ENCODE measurements at places on chromosomes 5 and 9.

DNA sequence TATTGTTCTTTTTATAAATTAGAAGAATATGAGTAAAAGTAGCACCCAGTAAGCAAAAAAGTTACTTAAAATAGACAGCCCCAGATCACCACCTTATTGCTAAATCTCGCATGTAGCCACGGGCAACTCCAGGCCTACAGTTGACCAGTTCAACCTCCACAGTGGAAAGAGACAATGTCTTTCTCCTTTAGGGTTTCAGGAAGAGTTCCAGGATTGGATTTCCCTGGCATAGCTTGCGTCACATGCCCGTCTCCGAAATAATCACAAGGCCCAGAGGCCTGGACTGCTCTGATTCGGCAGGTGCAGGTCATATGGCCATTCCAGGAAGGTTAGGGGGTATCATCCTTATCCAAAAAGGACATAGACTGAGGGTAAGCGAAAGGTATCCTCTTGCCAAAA is 9.9 kb upstream of the PFDN1 start:
- DNase-seq = no peak

- no peak for DNase-seq
These were observed 106.5 kb downstream of the FANCC start for GRCh38 chr9:95211028-95211427.

- no peak for DNase-seq
These were observed 173.5 kb downstream of the C5orf15 start for GRCh38 chr5:133794771-133795415.

DNA sequence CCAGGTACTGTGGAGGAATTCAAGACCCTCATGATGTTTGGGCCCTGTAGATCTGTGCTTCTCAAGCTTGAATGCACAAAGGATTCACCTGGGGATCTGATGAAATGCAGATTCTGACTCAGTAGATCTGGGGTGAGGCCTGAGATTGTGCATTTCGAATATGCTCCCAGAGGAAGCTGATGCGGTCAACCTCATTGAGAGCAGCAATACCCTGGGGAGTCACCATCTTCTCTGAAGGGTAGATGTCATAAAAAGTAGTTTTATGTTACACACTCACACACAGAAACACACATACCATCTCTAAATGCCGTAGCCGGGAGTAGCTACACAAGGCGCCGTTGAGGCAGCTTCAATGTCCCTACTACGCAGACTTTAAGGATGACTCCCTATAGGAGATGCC is 55.8 kb upstream of the CPEB4 start:
- no peak for DNase-seq

DNA sequence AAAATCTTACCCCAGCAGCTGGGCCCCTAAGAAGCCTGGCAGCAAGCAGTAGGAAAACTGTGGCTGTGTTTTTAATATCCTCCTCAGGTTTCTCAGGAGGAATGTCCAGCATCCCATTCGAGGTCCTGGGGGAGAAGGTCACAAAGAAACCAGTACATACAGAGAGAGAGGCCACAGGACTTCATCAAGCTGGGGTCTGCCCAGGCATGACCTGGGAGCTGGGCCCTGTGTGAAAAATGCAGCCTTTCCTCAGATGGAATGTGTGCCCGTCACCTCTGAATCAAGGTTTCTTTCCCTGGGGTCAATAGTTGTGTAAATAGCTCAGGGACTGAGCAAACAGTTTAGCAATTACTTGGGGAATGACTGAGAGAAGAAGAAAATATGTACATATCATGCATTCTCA is 33.9 kb upstream of the RAD23B start:
- no peak for DNase-seq

GRCh38 chr9:124282442-124283227 is 24.9 kb downstream of the NEK6 start:
- no peak for DNase-seq

- DNase-seq = peak; percentile 27
These were observed 245.3 kb downstream of the ENC1 start for GRCh38 chr5:74394916-74395880.

- DNase-seq = no peak
These were observed 22.3 kb upstream of the RNF130 start for GRCh38 chr5:180093651-180094382.

DNA sequence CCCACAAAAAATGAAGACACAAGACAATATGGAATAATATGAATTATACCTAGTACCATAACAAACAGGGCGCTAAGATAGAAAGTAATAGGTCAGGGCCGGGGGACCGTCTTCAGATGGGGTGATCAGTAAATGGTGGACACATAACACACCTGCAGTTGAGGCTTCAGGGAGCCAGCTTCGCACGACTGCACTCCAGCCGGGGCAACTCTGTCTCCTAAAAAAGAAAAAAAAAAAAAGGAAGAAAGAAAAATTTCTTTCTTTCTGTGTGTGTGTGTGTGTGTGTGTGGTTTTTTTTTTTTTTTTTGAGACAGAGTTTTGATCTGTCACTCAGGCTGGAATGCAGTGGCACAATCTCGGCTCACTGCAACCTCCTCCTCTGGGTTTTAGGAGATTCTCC is 75.0 kb upstream of the HSPA9 start:
- no peak for DNase-seq

DNA sequence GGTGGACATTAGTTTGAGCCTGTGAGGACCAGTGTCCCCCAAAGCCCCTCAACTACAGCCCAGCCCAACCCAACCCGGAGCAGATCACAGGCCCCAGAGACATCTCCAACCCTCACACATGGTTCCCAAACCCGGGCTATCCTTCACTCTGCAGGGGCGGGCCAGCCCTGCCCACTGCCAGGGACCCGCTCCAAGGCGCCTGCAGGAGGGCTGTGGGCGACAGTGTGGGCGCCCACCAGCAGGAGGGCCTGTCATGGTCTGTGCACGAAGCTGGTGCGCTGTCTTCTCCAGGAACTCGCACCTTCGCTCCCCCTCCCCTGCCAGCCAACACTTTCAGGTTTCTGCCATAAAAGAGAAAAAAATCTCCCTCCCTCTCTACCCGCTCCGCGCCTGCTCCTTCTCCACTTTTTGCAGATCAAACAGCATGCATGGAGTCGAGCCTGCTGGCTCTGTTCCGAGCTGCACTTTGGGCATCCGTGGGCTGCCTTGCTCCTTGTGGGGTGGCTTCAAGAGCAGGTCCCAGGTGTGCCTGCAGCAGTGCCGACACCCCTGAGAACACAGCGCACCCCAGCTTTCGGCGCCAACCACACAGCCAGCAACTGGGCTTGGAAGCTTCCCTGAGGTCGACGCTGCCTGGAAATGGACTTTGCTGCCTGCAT is 133.7 kb upstream of the PPP1R26 start:
- DNase-seq = no peak

DNA sequence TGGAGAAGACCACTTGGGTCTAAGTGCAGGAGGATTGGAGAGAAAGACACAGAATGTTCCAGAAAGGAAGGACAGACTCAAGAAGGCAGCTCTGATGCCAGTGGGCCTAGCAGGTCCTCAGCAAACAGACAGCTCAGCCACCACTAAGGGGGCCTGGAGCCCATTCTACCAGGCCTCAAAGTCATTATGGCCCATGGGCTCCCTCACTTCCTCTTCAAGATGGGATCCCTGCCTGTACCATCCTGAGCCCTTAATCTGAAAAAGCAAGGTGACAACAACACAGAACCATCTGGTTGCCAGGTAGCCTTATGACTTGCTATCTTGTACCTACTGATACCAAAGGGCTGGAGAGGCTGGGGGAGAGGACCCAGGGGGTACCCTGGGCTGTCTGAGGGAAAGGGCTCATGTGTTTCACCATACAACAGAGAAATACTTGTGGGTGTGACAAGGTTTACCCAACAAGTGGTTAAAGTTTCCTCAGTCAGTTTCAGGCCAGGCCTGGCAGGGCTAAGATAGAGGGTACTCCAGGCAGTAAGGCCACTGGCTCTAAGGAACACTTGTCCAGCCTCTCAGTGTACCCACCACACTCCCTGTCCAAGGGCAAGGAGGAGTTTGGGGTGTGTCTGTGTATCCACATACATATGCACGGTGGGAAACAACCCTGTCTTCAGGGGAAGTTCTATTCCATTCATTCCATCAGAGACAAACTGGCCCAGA is 30.7 kb downstream of the TCF7 start:
- DNase-seq = no peak

DNA sequence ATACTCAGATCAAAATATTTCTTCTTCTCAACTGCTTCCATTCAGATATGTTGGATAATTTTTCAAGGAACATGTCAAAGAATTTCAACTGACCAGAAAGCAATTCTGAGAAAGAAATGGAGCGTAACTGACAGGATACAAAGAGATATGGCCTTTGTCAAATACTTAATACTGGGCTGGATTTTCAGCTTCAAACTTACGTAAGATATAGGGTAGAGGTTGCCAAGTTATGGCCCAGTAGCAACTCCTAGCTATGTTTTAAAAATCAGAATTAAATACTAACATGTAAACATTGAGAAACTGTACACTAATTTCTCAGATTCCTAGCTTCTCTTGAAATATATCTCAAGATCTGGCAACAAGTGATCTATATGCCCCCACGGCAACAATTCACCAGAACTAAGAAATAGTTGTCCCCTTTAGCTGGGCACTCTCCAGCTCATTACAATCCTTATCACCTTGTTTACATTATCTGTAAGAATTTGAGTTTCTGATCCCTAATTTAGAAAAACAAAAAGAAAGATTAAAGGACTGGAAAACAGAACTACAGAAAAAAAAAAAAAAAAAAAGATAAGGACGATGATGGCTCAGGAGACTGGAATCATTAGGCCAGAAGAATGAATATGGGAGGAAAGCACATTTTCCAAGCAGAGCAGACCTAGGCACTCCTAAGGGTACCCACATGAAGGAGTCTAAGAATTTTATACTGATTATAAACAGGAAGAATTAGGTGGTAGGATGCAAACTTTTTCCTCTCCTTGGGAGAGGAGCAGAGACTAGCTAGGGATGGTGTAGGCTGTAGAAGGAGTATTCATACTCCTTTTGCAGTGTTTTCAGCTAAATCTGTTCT is 23.0 kb downstream of the INIP start:
- DNase-seq = no peak
